ENCODE measurements at places on chromosomes 2 and 18.

GRCh38 chr18:57446322-57446721, 11.1 kb downstream of the ONECUT2 start:
- DNase-seq = no peak

DNA sequence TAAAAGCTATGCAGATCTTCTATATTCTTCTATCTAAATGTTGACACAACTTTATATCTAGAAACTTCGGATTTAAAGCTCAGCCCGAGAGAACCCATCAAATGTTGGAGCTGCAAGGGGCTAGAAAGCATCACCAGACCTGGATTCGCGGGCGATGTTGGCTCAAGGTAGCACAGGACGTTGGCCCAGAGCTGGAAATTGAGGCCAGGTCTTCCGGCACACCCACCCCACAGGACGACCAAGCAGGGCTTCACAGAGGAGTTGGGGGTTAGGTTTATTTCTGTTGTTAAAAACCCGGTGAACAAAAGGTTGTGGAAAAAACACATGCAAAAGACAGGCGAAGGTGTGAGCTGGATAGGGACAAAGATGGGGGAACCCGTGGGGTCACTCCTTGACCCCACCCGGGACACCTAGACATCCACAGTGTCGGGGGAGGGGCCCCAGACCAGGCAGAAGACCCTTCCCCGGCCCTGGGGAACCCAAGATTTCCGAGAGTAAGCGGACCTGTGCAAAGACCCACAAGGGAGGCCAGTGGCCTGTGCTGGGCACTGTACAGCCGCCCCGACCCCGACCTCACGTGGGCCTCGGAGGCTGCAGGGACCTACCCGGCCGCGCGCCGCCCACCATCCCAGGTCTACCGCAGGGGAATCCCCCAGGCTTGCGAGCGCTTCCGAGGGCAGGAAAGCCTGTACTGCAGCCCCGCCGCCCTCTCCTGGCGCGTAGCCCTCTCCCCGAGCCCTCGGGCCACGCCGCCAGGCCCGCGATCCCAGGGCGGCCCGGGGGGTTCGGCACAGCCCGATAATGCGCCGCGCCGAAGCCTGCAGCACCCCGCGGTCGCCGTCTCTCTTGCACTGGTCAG, 1.8 kb upstream of the AGBL5 start:
- no peak for DNase-seq

DNA sequence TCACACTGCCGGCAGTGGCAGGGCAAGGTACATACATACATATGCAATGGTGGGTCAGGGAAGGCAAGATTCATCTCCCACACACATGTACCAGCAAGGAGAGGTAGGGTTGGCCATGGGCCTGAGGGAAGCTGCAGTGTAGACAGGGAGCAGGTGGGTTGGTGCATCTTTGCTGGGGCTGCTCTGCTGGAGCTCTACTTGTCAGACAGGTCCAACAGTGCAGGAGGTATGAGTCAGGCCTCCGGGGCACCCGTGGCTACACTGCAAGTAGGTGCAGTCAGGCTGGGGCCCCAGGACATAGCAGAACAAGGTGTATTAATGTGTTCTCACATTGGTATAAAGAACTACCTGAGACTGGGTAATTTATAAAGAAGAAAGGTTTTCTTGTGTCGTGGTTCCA, 281.1 kb upstream of the COL3A1 start:
- no peak for DNase-seq

DNA sequence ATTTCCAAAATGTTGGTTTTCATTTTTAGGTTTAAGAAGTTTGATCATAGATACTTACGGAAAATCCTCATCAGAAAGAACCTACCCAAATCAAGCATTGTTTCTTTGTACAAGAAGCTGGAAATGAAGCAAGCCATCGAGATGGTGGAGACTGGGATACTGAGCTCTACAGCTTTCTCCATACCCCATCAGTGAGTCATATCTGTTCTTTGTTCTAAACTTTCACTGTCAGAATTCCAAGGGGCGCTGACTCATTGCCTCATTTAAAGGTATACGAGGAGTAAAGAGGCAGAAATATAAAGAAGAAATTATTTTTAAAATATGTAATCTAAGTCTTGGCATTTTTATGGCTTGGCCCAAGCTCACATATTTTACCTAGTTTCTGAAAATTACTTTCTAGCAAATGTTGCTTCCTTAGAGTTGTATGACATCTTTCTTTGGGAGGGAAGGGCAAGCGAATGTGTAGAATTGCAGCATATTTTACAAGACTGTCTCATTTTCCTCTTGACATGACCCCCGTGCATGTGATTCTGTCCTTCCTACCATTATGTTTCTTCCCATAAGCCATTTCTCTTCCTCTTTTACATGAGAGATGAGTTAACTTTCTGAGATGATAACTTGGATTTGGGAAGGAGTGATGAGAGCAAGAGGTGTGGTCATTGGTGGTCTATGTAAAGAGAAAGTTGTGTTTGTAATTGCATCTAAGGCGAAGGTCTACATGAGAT, 41.2 kb downstream of the SLC9A4 start:
- no peak for DNase-seq

DNA sequence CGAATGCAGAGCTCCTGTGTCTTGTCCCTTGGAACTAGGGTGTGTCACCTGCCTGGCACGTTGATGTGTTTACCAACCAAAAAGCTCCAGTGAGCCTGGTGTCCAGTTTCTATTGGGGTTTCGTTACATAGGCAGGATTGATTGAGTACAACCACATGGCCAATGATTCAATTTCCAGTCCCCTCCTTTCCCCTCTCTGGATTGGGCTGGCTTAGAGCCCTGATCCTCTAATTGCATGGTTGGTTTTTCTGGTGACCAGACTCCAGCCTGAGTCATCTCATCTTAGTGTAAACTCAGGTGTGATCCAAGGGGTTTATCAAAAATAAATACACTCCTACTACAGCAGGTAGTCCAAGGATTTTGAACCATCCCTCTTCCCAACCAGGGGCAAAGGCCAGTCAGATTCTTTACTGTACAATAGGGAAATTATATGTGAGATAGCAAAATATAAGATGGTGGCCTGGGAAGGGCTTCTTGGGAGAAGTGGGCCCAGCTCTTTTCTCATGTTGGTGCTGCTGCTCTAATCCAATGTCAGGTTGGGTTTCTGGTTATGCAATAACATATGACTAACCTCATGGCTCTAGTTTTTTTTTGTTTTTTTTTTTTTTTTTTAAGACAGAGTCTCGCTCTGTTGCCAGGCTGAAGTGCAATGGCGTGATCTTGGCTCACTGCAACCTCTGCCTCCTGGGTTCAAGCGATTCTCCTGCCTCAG, 64.7 kb upstream of the MGAT5 start:
- DNase-seq = no peak

- DNase-seq = no peak
Measured at GRCh38 chr2:88269836-88270235, 99.7 kb downstream of the THNSL2 start.

DNA sequence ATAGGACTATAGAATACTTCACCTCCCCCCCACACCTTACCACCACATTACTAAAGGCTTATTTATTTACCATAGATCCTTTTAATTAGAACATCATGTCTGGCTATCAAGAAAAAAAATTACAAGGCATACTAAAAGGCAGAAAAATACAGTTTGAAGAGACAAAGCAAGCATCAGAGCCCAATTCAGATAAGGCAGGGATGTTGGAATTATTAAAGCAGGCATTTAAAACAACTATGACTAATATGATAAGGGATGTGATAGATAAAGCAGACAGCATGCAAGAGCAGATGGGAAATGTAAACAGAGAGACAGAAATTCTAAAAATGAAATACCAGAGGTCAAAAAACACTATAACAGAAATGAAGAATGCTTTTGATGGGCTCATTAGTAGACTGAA, 55.4 kb upstream of the SMIM21 start:
- no peak for DNase-seq

- no peak for DNase-seq
Measured at GRCh38 chr2:119982506-119982905, 30.4 kb upstream of the EPB41L5 start.

- no peak for DNase-seq
Measured at GRCh38 chr2:239086325-239087020, 238.6 kb downstream of the TWIST2 start.

GRCh38 chr2:233063976-233064411, 3.9 kb downstream of the INPP5D start:
- no peak for DNase-seq

DNA sequence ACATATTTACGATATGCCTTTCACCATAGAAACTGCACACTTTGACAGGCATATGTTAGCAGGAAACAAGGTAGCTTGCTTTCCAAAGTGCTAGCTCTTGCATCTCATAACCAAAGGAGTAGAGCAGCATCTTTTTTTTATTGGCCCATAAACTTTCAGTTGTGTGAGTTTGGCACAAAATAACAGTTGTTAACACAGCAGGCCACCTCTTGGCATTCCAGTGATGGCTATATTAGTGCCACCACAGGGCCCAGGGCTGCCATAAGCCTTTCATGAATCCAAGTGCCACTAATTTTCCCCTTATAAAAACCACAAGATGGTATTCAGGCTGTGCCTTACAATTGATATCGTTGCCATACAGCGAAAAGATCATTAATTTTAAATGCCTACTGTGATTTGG, 40.3 kb upstream of the KLF7 start:
- DNase-seq = no peak

GRCh38 chr18:46596119-46596518, 60.9 kb downstream of the LOXHD1 start:
- no peak for DNase-seq

- no peak for DNase-seq
Measured at GRCh38 chr2:153622285-153622684, 143.7 kb upstream of the RPRM start.

DNA sequence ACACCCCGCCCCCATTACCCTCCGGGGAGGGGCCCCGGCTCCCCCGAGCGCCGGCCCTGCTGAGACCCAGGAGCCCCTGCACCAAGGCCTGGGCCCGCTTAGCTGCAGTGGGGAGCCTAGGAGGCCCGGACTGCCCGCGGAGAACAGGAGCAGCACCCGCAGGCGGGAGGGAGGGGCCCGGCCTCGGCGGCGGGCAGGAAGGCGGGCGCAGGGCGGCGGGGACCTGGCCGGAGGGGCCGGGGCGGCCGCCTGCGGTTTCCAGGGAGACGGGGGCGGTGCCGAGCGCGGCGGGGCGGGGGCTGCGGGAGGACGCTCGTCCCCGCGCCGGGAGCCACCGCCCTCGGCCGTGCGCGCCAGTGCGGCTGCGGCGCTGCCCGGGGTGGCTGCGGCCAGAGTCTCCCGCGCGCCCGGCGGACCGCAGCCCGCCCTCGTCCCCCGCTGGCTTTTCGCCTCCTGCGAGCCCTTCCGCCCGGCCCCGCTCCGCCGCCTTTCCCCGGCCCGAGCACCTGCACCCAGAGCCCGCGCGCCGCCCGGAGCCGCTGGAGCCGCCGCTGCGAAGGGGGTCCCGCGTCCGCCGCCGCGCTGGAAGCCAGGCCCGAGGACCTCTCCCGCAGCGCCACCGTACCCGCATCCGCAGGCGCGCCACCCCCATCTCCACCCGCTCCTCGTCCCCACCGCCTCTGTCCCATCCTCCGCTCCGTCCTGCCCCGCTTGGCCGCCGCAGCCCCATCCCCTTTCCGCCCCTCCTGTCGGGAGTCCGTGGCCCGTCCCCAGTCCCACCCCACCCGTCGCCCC, 17.2 kb downstream of the GPC1 start:
- no peak for DNase-seq

GRCh38 chr18:34120294-34120693, 104.4 kb downstream of the NOL4 start:
- no peak for DNase-seq

- DNase-seq = no peak
Measured at GRCh38 chr2:188919824-188920223, 54.3 kb upstream of the COL3A1 start.

DNA sequence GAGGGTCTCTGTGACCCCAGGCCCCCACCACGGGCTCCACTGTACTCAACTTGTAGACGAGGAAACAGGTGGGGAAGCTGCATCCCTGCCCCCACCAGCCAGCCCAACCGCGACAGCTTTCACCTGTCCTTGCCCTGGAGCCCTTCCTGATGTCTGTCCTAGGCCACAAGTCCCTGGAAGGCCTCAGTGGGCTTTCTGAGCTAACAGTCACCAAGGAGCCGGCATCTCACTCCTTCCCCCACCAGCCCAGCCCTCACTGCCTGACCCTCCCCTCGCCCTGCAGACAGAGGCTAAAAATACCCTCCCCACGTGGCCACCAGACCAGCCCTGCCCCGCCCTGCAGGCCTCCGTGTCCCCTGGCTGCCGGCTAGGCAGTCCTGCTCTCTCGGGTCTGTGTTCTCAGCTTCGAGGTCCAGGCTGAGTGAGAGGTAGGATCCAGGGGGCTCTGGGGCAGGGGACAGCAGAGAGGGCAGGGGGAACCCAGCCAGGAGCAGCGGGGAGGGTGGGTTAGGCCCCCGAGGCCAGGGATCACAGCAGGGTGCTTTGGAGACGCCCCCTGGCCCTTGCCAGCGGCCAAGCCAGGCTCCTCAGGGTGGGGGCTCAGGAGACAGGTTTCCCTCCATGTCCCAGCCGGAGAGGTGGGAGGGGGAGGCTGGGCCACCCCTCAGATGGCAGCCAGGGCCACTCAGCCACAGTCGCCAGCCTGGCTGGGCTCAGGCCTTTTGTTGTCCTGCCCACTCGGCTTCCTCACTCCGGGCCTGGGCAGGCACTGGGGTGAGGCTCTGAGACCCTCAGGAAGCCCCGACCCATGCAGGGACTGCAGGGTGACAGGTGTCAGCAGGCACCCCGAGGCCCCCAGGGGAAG, at the start of gene KLHL30:
TSS of gene KLHL30 (plus strand) at position 338 of the 865 bp plus-strand sequence. CDS start 2,087 bp downstream, outside the sequence.
- DNase-seq = no peak

GRCh38 chr18:52343138-52343537, 3.1 kb downstream of the DCC start:
- no peak for DNase-seq

- DNase-seq = no peak
Measured at GRCh38 chr2:7982054-7982453, 699.8 kb upstream of the ID2 start.

- peak; percentile 55 for DNase-seq
Measured at GRCh38 chr2:75608684-75609333, 37.8 kb upstream of the MRPL19 start.

GRCh38 chr2:26563686-26564085, 77.5 kb downstream of the CIB4 start:
- no peak for DNase-seq

DNA sequence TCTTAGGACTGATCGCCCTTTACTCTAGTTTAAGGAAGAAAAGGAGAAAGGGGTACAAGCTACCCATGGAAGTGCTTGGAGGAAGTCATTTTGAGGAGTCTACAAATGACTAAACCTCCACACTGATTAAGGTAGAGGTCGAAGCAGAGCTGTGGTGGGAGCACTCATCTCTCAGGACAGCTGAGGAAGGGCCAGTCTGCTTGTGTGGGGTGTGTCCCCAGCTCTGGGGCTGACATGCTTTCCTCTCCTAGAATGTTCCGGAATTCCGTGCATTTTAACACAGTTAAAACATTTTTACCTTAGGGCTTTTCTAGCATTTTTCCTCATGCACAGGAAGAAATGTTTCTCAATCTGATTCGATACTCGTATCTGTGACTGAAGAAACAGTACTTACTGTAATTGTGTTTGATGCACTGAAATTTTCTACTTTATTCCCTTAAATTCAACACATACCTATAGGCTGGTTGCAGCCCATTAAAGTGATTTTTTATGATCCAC, 135.1 kb downstream of the NCK2 start:
- DNase-seq = no peak

DNA sequence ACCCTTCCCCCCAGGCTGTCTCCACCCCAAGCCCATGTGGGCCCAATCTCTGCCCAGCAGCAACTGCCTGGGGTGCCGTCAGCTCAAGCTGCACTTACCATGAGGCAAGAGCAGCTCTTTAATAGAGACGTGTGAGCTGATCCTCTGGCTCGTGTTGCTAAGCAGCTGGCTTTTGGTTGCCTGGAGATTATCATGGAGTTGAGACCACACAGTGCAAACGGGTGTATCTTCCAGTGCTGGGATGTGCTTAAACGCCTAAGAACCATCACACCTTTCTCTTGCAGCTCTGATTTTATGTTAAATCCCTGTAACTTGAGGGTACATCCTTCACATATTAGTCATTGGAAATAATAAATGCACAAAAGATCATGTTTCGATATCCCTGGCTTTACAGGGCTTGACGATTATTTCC, 271.1 kb downstream of the PRKCE start:
- no peak for DNase-seq
